ENCODE measurements at places on chromosomes 2 and 18.

GRCh38 chr18:69158944-69159343 lies 241.7 kb upstream of the DOK6 start:
- no peak for DNase-seq

DNA sequence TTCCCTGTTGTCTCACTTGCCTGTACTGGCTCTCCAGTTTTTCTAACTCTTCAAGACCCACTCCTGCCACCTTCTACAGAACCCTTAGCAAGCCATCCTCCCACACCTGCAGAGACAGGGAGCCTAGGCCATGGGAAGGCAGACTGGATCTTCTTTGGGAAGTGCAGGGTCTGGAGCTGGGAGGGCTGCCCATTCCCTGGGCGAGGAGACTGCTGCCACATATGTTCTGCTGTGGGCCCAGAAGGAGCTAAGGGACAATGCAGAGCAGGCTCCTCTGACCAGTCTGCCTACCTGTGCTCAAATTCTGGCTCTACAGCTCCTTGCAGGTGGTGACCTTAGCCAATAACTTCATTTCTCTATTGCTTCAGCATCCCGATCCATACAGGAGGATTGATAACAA lies 152.1 kb upstream of the CELF4 start:
- no peak for DNase-seq

- DNase-seq, result no peak
These were observed 147.0 kb upstream of the ID2 start for GRCh38 chr2:8534729-8535468.

- no peak for DNase-seq
These were observed 43.8 kb downstream of the KANSL3 start for GRCh38 chr2:96594282-96594681.

DNA sequence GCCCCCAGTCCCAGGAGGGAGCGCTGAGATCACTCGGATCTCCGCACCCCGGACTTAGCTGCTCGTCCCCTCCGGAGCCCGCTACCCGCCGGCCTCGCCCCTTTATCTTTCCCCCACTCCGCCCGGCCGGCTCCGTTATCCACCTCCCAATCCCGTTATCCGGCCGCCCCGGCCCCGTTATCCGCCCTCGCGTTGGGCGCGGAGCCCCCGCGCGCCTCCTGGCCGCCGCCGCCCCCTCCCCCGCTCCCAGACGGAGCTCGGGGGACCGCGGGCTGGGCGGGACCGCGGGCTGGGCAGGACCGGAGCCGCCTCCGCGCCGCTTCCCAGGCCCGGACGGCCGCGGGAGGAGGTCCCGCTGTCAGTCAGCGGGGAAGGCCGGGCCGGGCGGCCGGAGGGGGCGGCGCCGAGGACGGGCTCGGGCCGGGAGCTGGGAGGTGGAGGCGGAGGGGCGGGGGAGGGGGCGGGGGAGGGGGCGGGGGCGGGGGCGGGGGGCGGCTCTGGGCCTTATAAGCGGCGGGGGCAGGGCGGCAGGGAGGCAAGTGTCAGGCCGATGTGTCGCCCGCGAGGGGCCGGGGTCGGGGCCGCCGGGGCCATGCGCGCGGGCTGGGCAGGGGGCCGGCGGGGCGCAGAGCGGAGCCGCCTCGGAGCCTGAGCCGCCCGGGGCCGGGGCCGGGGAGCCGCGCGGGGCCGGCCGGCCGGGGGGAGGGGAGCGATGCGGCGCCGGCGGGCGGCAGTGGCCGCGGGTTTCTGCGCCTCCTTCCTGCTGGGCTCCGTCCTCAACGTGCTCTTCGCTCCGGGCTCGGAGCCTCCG lies at the start of gene PKDCC:
Gene PKDCC (plus strand): TSS at position 534 of the 811 bp plus-strand sequence. CDS start 179 bp downstream, at position 713.
- DNase-seq, result peak; percentile 23

DNA sequence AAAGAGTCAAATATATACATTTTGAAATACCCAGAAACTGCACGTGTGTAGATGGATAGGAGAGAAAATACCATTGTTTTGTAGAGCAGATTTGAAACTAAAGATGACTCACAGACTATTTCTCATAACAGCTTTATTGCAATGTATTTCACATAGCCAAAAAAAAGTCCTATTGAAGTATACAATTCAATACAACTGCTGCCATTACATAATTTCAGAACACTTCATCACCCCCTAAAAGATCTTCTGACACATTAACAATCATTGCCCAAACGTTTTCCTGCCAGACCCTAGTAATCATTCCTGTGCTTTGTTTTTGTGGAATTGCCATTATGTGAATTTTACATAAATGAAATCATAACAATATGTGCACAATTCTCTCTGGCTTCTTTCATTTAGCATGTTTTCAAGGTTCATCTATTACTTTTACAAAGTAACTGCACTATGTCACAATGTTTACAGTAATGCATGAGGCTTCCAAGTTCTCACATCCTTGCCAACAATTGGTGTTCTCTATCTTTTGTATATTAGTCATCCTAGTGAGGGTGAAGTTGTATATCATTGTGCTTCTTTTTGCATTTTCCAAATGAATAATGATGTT lies 378.6 kb upstream of the CWC22 start:
- no peak for DNase-seq

DNA sequence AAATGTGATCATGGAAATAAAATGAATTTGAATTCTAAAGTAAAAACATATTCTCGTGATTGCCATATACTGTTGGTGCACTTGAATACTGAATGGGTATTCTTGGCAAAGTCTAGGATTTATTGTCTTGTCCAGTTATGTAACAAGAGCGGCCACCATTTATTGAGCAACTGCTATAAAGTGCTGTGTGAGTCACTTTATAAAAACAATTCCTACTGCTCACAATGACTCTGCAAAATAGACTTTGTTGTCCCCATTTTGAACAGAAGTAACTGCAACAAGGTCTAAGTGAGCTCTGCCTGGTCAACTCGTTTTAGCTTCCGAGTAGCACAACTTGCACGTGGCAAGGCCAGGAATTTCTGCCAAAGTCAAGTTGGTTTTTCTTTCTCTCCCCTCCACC lies 995.6 kb upstream of the FANCL start:
- no peak for DNase-seq

GRCh38 chr18:58177004-58177717 lies 133.1 kb downstream of the NEDD4L start:
- no peak for DNase-seq

GRCh38 chr18:32049393-32050171 lies 31.0 kb downstream of the RNF125 start:
- DNase-seq, result peak; percentile 33

- DNase-seq, result peak; percentile 74
These were observed 52.2 kb upstream of the CAB39 start for GRCh38 chr2:230660294-230661060.

Measured in activated T-cell treated with anti-CD3 and anti-CD28 coated beads, Interleukin-2, amount 50 U/mL, for 72 hours (primary cell).